ENCODE measurements at places on chromosomes 6 and 20.

DNA sequence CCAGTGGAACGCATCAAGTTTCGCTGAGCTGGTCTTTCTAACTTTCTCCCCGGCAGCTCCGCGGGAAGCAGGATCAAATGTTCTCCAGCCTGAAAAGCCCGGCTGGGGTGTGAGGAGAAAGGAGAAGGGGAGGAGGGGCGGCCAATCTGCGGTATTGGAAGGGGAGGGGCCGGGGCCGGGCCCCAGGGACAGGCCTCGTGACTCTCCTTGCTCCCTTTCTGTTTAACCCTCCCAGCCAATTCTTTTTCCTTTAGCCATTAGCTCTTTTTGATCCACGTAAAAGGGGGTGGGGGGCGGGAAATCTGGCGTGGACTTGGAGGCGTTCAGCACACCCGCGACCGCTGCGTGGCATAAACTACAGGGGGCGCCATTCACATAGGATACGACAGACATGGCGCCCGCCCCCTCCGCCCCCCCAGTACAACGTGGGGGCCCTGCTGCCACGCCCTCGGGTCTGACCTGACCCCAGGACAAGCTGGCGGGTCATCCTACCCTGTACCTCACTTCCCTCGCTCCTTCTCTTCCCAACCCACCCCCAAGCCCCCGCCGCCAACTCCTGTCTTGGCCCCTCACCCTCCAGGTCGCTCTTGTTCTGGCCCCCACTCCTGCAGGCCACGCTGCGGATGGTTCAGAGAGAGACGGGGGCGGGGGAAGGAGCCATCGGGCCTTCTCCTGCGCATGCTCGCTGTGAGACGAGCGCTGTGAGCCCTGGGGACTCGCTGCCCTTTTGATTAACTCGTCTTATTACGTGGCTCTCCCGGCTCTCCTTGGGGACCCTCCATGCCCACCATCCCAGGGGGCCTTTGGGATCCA, 7.8 kb upstream of the MDGA1 start:
- peak; percentile 70 for DNase-seq

DNA sequence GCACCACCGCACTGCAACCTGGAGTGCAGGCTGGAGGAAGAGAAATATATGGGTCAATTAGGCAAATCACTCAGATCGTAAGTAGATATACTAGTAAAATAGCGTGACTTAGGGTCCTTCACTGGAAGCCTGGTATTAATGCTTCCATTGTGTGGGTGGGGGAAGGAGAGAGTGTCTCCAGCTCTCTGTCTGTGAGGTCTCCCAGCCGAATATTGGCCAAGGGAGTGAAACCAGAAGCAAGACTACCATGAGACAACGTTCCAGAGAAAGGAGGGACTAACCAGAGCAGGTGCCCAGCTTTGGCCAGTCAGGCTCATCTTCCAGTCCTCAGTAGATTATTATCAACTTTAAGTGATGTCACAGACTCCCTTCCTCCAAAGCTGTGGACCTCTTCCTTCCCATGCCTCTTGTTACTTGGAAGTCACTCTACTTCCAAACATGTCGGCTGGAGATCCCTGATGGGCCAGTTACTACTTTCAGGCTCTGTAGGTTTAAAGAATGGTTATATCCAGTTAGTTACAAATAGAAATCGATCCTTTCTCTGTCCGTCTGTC, 28.8 kb downstream of the MTHFD1L start:
- no peak for DNase-seq

DNA sequence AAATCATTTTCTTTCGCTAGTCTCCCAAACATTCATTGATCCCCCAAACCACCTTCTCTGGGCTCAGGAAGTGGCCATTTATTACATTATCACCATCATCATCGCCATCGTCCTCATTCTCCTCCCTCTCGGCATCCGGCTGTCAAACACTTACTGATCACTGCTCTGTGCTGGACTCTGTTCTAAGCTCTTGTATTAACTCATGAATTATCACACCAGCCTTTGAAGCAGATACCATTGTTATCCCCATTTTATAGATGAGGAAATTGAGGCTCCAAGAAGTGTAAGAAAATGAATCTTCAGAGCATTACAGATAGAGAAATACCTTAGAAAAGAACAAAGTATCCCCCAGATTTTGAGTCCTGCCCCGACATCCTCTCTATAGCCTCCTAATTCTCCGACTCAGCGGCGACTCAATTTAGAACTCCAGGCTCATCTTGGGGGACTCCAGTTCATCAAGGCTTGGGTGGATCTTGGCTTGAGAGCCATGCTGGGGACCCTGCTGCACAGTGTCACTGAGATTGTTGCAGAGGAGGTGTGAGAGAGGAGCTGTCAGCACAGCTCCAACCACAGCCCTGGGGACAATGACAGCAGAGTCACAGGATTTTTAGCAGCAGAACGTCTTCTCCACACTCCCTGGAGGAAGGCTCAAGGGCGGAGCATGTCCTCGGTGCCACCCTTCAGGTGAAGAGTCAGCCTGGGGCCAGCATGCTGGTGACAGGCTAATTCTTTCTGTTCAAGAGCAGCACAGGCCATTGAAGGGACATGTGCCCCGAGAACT, 6.6 kb upstream of the EEF1E1 start:
- DNase-seq = no peak

DNA sequence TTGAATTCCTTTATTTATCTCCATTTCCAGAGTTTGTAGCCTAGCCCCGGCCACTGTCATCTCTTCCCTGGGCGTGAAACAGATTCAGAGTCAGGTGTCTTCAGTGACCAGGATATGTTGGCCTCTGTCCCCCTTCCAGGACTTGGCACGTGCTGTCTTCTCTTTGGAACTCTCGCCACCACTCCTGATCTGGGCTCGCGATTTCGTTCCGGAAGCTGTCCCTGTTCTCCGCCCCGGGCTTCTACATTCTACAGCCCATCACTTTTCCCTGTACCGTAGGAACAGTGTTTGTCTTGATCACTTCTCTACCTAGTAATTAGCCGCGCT, 739 bp downstream of the GSS start:
- no peak for DNase-seq

DNA sequence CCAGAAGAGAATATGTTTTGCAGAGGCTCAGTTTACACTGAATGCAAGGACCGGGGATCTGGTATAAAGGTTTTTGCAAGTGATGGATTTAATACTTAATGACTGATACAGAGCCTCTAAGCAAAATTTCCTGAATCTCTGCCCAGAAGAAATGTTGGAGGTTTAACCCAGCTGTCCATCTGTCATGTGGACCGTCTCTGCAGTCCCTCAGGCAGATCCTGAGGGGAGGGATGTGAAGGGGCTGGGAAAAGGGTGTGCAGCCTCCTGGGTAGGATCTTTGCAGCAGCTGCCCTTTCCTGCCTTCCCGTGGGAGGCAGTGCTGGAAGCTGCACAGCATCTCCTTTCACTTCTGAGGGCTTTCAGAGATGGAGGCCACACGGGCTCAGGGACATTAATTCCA, 207.0 kb downstream of the SLC24A3 start:
- no peak for DNase-seq

GRCh38 chr6:112450663-112451062, 103.5 kb downstream of the RFPL4B start:
- no peak for DNase-seq

- no peak for DNase-seq
Observed at GRCh38 chr20:36606158-36607066, 833 bp downstream of the RAB5IF start.

DNA sequence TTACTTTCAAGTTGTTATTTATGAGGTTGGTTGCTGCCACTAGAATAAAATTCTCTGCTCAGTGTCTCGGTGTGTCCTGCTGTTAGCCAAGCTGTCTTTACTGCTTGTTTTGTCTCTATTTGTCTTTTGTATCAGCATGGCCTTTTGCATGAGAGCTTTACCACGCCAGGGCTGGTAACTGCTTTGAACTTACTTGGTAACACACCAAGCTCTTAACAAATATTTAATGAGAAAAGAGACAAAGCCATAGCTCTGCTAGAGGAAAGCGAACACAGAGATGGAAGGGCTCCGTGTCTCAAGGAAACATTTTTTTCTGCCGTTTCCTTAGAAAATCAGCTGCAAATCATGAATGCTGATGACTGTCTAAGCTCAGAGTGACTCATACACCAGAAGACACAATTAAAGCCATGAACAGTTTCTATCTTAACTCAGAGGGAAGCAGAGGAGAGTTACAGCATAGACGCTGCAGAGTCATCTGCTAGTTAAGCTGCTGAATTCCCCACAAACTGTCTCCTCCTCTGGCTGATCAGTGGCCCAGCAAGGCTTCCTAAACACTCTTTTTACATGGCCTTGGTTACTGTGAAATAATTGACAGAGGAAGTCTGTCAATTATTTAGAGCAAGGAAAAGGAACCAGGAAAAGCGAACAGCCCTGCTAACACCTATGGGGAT, 44.8 kb downstream of the AGPAT4 start:
- no peak for DNase-seq
